ENCODE measurements at places on chromosomes 1 and 21.

DNA sequence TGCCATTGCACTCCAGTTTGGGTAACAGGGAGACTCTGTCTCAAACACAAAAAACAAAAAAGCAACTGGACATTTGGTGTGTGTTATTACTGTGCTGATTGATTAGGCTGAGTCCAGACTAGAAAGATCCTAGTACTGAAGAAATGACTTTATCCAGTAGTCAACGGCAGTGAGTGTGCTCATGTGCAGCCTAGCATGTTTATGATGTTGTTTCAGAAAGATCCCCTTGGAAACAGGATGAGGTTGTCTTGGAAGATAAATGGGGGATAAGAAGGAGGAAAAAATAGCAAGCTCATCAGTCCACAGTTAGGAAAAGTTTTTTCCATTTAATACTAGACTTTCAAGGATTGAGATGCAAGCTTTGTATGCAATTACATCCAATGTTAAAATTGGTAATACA lies 14.3 kb downstream of the RUSC1 start:
- DNase-seq, result no peak

DNA sequence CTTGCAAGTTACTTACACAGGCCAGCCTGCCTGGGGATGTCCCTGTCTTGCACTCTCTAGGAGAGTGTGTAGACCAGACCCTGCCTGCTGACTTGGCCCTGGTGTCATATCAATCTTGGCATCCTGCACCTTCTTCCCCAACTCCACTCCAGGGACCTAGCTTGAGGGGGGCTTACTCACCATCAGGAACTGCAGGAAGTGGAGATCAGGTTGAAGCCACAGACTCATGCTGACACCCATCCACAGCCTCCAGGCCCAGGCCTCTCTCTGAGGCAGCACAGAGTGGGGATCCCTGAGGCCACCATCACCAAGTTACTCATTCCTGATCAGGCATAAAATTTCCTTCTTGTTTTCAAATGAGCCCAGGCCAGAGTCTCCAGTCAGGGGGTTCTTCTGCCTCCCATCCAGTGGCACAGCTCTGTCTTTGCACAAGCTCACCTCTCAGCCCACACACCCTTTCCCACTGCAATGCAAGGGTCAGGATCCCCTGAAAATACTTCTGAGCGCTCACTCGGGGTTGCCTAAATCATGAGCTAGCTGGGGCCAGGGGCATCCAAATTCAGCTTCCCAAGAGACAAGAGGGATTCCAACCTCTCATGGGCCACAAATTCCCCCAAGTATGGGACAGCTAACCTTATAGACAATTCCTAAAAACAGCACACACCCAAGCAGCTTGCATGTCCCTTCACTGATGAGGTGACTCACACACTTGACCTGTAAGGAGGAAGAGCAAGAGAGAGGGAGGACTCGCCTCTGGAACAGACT lies 33.5 kb downstream of the CSMD2 start:
- no peak for DNase-seq

DNA sequence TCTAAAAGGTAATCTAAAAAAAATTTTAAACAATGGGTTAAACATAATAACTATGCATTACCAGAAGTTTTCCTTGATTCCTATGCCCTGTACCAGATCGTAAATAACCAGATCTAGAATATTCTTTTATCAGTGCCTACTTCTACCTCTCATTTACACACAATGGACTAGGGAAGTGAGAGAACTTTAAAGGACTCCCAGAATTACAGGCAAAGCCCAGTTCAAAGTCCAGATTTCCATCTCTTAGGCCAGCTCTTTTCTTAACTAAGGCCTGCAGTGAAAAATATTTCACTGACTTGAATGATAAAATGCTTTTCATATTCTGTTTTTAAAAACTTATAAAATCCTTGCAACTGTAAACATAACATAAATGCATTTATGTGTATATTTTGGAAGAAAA lies 32.6 kb downstream of the ESRRG start:
- no peak for DNase-seq

GRCh38 chr1:114618606-114619005 lies 37.2 kb upstream of the BCAS2 start:
- no peak for DNase-seq

DNA sequence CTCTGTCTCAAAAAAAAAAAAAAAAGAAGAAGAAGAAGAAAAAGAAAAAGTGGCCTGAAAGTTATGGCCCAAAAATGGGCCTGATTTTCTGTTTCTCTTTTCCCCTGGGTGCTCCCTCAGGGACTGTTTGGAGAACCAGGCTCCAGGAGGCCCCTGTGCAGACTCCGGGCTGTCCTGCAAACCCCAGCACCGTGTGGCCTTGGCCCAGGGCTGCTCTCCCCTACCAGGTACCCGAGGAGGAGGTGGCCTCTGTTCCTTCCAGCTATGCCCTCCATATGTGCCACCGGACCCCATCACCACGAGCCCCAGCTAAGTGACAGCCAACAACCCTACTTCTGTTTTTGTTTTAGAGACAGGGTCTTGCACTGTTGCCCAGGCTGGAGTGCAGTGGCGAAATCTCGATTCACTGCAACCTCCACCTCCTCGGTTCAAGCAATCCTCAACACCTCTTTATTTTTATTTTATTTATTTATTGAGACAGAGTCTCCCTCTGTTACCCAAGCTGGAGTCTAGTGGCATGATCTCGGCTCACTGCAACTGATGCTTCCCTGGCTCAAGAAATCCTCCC lies 7.5 kb upstream of the FAAP20 start:
- DNase-seq, result no peak

DNA sequence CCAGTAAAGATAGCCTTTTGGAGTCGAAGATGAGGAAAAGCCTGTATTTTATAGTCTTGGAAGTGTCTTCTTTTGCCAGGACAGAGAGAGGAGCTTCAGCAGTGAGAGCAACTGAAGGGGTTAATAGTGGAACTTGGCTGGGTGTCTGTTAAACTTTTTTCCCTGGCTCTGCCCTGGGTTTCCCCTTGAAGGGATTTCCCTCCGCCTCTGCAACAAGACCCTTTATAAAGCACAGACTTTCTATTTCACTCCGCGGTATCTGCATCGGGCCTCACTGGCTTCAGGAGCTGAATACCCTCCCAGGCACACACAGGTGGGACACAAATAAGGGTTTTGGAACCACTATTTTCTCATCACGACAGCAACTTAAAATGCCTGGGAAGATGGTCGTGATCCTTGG lies at the start of gene VCAM1:
Gene VCAM1, plus strand, starts transcription at position 253 of the 400 bp plus-strand sequence. Its CDS starts 119 bp downstream, at position 372.
- DNase-seq, result no peak

DNA sequence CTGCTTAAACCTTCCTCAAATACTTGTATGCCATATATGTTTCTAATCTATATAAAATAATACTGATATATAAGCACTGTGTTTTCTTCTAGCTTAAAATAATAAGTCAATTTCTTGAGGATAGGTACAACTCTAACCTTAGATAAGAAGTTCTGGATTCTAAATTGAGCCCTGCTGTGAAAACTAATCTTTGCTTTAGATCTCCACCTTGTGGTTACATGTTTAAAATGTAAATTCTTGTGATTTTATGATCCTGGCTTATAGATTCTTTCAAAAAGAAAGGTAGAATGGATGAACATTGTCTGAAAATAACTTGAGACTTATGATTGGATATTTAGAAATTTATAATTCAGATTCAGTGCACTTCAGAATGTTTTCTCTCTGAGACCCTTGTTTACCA lies 38.9 kb upstream of the HMCN1 start:
- no peak for DNase-seq

DNA sequence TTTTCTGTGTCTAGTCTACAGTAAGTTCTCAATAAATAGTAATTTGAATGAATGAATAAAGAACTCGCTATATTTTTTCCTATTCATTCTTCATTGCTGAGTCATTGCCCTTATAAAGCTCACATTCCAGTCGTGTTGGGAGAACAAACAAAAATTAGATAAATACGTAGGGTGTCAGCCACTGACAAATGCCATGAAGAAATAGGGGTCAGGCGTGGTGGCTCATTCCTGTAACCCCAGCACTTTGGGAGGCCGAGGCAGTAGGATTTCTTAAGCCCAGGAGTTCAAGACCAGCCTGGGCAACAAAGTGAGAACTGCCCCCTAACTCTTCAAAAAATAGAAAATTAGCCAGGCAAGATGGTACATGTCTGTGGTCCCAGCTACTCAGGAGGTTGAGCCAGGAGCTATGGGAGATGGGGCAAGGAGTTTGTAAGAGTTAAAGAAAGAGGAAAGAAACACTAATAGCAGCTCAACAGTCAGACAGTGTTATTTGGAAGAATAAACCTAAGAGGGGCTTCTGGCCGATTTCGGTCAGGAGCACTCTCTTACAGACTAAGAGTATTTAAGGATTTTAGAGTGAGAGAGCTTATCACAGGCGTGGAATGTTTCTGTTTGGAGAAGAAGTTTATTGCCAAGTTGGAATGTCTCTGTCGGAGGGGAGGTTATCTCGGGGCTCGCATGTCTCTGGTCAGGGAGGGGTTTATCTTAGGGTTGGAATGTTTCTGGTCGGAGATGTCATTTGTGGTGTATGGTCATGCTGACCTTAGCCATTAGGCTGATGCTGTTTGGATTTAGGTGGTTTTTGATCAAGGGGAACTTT lies 1.8 kb upstream of the CHML start:
- DNase-seq, result no peak

- no peak for DNase-seq
Observed at GRCh38 chr21:41956926-41957729, 3.3 kb upstream of the C2CD2 start.

- no peak for DNase-seq
Observed at GRCh38 chr1:30232288-30232899, 491.0 kb downstream of the MATN1 start.

DNA sequence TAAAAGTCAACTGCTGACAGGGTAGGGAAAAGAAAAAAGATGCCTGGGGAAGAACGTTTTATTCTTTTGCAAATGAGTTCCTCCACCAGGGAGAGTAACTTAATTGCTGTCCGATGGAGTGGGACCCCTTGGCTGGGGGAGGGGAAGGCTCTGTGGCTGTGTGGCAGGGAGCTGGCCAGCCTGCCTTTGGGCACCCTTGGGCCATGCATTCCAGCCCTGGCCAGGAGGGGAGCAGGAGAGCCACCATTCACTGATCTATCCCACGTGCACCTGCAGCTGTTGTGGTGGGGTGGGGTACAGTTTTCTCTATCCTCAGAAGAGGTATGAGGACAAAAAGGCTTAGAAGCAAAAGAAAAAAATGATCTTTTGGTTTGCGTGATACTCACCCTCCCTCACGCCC lies 116.9 kb downstream of the KCNK1 start:
- DNase-seq, result no peak

DNA sequence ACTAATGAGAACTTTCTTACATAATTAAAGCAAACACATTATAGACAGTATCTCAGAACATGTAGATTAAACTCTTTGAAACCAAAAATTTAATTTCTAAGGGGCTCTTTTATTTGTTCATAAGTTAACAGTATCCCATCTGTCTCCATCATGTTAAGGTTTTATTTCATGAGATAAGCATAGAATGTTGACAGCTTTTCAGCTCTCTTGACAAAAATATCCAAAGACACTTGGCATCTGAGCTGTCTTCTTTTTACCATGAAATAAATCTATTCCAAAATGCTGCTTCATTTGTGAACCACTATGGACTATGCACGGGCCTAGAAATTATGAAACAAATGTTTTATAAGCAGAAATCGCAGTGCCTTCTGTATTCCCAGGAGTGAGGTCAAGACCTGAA lies 45.2 kb downstream of the SCYL3 start:
- no peak for DNase-seq

DNA sequence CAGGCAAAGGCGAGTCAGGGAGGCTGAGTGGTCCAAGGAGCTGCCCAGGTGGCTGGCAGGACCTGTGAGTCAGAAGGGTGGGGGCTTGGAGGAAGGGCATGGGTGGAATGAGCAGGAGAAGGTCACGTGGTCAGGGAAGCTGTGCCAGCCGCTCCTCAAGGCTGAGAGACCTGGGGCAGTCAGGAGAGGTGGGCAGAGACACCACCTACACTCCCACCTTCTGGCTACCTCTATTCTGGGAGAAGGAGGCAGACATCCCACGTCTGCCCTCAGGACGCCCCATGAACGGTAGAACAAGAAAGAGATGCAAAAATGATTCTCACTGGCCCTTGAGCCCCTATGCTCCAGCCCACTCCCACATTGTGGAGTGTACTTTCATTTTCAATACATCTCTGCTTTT lies 151.8 kb upstream of the RAB4A start:
- DNase-seq, result no peak

DNA sequence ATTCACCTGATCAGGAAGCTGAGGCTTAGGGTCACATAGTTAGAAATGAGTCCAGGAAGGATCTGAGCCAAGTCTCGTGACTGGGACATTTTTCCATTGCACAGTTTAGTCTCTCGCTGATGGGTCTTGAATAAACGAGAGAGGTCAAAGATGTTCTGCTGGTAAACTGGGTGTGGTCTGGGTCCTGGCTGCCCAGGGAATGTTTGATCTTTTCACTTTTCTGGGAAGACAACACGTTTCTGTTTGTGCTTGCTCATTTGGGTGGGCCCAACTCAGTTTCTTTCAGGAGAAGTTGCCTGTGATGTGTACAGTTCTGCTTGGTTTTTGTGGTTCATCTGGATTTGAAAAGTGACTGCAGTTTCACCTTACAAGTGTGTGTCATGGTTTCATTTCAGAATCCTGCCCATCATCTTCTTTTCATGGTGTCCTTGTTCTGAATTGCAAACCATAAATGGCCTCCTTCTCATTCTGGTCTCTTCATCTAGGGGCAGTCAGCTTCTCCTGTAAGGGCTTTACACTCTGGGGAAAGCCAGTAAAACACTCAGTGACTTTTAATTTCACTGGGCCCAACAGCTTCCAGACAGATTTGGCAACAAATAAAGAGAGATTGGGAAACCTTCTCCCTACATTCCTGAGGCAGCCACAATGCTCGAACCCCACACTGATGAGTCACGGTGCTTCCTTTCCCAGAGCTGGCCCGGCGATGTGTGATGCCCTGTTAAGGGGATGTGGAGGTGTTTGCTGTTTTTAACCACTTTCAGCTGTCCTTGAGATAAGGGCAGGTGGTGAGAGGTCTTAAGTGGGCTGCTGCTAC lies 7.2 kb upstream of the TACSTD2 start:
- peak; percentile 34 for DNase-seq

DNA sequence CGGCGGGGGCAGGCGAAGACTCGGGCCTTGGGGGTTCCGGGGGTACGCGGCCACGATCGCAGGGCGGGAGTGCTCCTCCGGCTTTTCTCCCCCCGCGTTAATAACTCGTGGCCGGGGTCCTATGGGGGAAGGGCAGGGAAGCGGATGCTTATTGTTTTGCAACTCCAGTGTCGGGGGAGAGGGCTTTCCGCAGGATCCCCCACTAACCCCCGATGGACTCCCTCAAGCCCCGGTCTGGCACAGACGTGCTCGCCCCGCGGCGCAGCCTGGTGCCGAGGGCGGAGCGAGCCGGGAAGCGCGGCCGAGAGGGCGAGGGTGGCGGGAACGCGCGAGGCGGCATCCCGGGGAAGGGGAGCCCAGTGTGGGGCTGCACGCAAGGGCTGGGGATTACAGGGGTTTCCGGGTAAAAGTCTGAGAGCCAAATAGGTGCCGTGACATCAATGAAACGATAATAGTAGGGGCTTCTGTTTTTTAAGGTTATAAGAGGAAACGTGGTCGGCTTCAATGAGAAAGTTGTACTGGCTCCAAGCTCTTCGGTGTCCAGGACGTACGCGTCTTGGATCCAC lies 772 bp downstream of the UCK2 start:
- DNase-seq, result no peak

- no peak for DNase-seq
Observed at GRCh38 chr1:220809187-220809550, 22.5 kb downstream of the MTARC1 start.

Measured in SIG-M5 (cell line).